HFFc6 (cell line): ENCODE measurements at places on chromosomes 3 and 15. TPM values are rescaled to one million over a fixed set of nuclear protein-coding genes. Genes with fewer than 3 reads are reported as not detected.
A peak's percentile ranks its signal among the peaks of the same experiment; 100 is the strongest.

GRCh38 chr3:11769704-11770476 lies 76.8 kb downstream of the TAMM41 start:
- peaks cover 8% of the 10 kb centered on the region for H3K27me3 ChIP-seq
- no peaks in the 10 kb centered on the region for H3K36me3 ChIP-seq
- DNase-seq: no peak
- H3K27ac ChIP-seq: peak overlapping the region; percentile 48
- peaks cover 41% of the 10 kb centered on the region for H3K4me1 ChIP-seq

Gene LRRC57
- 19.0 to 22.9 TPM (median 21.5 TPM) in 3 replicates for total RNA-seq

Gene CHP1
- total RNA-seq: 97.1 to 122 TPM (median 120 TPM) in 3 replicates

- no peak overlapping the region for H3K27ac ChIP-seq
- DNase-seq: no peak
- no peaks in the 10 kb centered on the region for H3K27me3 ChIP-seq
- no peaks in the 10 kb centered on the region for H3K36me3 ChIP-seq
- H3K4me3 ChIP-seq: no peak overlapping the region
Observed at GRCh38 chr3:148221303-148221702, 476.4 kb upstream of the AGTR1 start.

DNA sequence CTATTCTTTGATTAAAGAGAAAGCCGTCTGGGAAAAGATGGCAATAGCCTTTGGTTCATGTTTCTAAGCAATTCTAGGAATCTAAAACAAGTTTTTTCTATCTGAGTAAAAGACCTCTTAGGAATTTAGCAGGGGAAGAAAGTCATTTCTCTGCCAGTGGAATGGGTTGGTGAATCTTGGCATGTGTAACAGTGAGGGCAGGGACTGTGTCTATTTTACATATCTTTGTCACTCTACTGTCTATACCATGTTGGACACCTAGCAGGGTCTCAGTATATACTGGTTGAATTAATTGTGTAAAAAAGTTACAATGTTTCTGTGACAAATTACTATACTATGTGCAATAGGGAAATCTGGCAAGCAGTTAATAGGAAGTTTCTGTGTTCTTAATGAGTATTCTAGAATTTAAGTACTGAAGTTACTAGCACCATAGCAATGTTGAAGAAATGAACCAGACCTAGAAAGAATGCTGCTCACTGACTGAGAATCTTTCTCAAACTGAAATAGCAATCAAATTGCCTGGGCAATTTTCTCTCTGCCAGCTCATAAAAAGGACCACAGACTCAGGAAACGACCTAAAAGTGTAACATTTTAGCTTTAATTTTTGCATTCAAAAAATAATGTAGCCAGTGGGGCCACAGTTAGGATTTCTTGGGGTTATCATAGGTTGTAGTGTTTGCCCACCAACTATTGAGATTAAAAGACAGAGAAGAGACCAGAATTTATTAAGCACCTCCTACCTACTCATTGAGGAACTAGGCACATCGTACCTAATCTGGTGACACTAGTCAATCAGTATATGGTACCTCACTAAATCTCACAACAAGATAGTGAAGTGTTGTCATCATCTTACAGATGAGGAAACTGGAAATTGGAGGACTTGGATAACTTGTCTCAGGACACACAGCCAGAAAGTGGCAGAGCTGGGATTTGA lies 56.2 kb upstream of the LEKR1 start:
- H3K27ac ChIP-seq: peak overlapping the region; percentile 70
- H3K4me3 ChIP-seq: no peak overlapping the region; the same call in 1 of the 2 replicates
- peak; percentile 29 for DNase-seq
- H3K4me1 ChIP-seq: peaks cover 60% of the 10 kb centered on the region

Gene MEIS2
- total RNA-seq: 31.4 to 48.0 TPM (median 38.5 TPM) in 3 replicates

Gene PARP6
- total RNA-seq: 22.5 to 26.6 TPM (median 24.5 TPM) in 3 replicates

GRCh38 chr15:60928210-60928609 lies 300.9 kb downstream of the RORA start:
- H3K36me3 ChIP-seq: no peaks in the 10 kb centered on the region
- peaks cover 28% of the 10 kb centered on the region for H3K4me1 ChIP-seq
- H3K27ac ChIP-seq: no peak overlapping the region
- H3K27me3 ChIP-seq: peaks cover 3% of the 10 kb centered on the region
- no peak overlapping the region for H3K4me3 ChIP-seq
- no peak for DNase-seq

GRCh38 chr15:38878026-38878425 lies 313.4 kb upstream of the RASGRP1 start:
- no peaks in the 10 kb centered on the region for H3K27me3 ChIP-seq
- H3K36me3 ChIP-seq: peaks cover 36% of the 10 kb centered on the region
- H3K27ac ChIP-seq: peak overlapping the region; percentile 36
- DNase-seq: no peak

GRCh38 chr15:75023872-75024636 lies 664 bp downstream of the PPCDC start:
- H3K36me3 ChIP-seq: no peaks in the 10 kb centered on the region
- peak overlapping the region; percentile 87 for H3K27ac ChIP-seq
- peaks cover 3% of the 10 kb centered on the region for H3K27me3 ChIP-seq
- peak overlapping the region; percentile 95 for H3K4me3 ChIP-seq
- H3K4me1 ChIP-seq: peaks cover 8% of the 10 kb centered on the region

- no peak overlapping the region for H3K4me3 ChIP-seq
- H3K36me3 ChIP-seq: no peaks in the 10 kb centered on the region
- no peak overlapping the region for H3K27ac ChIP-seq
- H3K27me3 ChIP-seq: peaks cover 4% of the 10 kb centered on the region
- H3K4me1 ChIP-seq: no peaks in the 10 kb centered on the region
- no peak for DNase-seq
Observed at GRCh38 chr15:23079766-23080165, 40.4 kb upstream of the TUBGCP5 start.

GRCh38 chr3:30341079-30341478 lies 265.3 kb upstream of the TGFBR2 start:
- H3K27ac ChIP-seq: peak overlapping the region; percentile 86
- H3K4me3 ChIP-seq: no peak overlapping the region

Gene HRG
- total RNA-seq: not detected in 3 replicates

Gene ZKSCAN7
- total RNA-seq: 0.30 to 1.6 TPM (median 0.57 TPM) in 3 replicates

DNA sequence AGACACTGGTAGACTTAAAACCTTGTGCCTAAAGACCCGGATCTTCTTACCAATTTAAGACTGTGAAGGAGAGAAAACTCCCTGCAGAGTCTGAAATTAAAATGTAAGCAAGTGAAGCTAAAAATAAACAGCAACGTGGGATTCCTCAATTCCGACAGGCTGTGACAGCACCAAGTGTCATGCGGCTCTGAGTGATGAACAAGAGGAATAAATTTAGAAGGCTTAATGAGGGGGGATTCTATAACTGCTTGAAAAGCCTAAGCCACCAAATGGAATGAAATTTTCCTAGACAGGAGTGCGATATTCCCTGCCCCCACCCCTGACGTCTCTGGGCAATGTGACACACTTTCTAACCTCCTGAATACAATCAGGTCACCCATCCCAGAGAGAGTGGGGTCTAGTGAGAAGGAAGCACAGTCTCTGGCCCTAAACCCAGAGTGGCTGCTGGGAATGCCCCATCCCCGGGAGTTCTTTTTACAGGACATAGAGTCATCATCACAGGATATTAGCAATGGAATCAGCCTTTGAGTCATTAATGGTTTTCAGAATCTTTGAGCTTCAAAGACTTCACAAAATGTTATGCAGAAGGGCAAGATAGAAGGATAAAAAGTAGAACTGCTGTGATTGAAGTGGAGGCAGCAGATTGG lies 114.3 kb downstream of the EDEM1 start:
- no peaks in the 10 kb centered on the region for H3K36me3 ChIP-seq
- peak overlapping the region; percentile 91 for H3K27ac ChIP-seq
- peak overlapping the region; percentile 58; the same call in 1 of the 2 replicates for H3K4me3 ChIP-seq
